ENCODE measurements at places on chromosomes 1 and 21.

- DNase-seq = peak; percentile 29
Observed at GRCh38 chr1:93744299-93744988, 62.8 kb upstream of the BCAR3 start.

DNA sequence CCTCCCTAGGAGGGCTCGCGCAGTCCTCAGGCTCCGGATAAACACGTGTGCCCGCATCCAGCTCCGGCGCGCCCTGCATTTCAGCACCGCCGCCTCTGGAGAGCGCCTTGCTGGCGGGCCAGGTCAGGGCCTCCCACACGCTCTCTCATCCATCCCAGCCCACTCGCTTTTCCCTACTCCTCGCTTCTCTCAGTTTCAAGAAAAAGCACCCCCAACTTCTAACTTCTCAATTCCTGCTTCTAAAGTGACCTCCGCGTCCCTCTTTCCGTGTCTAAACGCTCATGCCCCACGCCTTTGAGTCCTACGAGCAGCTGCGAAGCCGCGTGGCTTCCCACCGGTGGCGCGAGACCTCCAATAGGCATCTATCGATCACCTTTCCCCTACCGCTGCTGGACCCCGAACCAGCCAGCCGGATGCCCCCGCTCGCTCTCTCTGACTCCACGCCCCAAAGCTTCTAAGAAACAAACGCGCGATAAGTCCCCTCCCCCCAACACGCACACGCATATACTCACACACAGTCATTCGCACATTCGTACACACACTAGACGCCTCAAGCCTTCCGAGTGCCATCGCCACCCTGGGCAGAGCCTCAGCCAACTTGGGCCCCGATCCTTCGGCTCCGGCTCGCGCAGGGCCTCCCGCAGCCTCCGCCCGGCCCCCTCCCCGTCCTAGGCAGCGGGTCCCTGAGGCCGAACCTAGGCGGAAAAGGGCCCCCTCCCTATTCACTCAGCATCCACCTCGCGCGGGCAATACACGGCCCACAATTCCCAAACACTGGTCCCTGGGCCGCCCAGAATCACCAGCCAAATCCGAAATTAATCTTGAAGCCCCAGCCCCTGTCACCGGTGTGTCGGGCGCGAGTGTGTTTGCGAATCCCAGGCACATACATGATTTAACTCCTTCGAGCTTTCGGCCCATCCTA is 1.1 kb downstream of the NMNAT2 start:
- peak; percentile 40 for DNase-seq

- DNase-seq = no peak
Observed at GRCh38 chr1:115355069-115355468, 17.0 kb upstream of the NGF start.

- DNase-seq = no peak
Observed at GRCh38 chr1:36869054-36869453, 165.3 kb downstream of the GRIK3 start.

GRCh38 chr1:233097546-233097945 is 147.1 kb downstream of the NTPCR start:
- no peak for DNase-seq

DNA sequence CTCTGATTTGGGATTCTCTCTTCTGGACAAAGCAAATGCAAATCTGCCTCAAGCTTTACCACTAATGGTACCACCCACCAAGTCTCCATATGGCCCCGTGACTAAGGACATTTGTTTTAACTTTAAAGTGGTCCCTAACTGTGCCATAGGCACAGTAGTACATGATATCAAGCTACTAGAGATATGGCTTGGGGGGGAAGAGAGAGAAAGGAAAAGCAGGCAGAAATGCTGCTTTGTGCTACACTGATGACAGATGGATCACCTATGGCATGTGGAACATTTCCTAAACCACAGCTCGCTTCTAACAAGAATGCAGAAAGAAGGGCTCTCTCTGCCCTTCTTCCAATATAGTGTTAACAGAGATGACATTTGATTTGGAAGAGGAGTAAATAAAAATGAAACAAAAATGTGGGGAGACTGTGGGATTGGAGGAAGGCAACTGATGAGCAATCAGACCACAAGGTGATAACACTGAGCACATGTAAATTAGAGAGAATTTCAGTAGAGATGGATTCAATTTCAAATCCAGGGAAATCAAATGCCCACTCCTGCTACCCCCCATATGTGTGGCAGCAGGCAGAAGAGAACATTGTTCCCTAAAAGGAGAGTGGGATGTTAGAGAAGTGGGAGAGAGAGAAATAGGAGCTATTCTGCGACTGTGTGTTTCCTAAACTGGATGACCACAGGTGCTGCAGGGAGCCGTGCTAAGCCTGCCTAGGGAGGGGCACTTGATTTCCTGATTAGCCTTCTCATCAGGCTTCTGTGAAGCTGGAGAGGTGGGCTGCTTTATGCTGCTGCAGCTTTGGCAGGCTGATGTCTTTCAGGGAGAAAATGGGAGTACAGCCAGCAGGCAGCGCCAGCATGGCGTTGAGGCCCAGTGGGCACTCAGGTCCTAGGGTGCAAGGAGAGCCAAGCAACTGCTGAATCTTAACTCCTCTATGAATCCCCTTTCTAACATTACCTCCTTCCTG is 75.3 kb downstream of the ZNF648 start:
- DNase-seq = no peak

- DNase-seq = no peak
Observed at GRCh38 chr1:29516063-29516820, 279.9 kb downstream of the PTPRU start.

DNA sequence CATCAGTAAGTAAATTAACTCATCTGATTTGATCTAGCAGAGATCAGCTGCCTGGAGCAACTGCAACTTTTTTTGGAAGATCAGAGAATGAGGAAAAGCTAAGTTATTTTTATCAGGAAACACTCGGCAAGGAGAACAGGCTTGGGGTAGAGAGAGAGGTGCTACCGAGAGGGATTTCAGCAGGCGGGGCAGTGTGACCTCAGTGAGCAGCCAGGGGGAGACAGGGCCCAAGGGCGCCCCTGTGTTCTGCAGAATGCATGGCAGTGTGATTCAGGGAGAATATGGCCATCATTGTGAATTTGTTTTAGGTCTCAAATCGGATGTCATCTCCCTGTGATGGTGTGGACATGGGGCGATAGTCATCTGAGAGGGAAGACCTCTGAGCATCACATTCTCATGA is 484.1 kb upstream of the VAMP3 start:
- DNase-seq = peak; percentile 2

GRCh38 chr1:178528228-178528952 is 15.5 kb downstream of the TEX35 start:
- no peak for DNase-seq

DNA sequence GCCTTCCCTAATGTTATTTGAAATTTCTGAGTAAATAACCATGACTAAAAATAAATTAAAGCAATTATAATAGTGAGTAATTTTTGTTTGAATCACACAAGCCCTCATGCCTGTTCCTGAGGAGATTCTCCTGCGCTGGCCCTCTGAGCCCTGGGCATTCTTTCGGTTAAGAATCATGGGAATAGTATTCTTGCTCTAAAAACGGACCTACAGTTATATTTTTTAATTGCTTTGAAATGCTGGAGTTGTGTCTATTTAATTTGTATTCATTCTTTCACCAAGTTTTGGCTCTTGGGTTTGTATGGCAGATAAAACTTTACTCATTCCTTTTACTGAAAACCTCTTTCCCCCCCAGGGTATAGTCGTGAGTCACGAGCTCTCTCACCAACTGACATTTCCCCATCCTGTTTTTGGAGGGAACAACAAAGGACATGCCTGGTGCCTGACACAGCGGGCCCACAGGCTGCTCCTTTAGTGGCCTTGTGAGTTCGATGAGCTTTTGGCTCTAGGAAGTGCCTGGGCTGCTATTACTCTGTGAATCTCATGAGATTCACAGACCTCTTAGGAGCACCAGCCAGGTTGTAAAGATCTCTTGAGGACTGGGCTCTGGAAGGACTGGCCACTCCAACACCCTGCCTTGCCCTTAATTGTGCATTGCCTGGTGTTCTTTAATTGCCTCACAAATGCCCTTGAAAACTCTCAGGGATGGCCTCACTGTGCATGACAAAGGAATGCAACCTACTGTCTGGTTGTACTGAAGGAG is 58.6 kb downstream of the DDR2 start:
- DNase-seq = no peak

DNA sequence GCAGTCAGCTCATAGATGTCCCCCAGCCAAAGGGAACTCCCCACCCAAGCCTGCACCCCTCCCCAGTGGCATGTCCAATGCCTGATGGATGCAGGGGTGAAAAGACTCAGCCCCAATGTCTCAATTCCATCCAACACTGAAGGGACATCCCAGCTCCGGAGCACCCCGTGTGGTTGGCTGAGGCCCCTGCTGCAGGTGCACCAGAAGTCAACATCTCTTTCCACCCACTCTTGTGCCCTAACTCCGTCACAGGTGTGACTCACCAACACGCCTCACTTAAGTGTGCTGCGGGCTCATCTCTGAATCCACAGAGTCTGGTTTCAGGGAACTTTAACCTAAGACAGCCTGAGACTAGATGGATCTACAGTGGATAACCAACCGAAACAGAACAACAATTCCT is 40.9 kb upstream of the ZBTB18 start:
- no peak for DNase-seq

DNA sequence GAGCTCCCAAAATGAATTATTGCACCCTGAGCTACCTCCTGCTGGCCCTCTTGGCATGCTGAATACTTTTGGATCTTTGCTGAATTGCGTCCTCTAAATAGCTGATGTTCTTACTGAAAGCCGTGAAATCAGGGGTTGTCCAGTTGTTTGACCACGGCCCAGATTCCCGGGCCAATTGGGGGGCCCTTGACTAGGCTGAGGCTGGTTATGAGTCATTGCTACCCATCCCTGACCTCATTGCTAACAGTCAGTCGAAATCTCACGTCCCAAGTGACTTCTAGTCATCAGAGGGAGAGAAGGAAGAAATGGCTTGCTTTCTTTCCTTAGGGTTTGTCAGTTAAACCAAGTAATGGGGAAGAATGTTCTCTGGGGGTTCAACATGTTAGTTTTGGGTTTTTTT is 37.4 kb downstream of the SMYD2 start:
- no peak for DNase-seq

DNA sequence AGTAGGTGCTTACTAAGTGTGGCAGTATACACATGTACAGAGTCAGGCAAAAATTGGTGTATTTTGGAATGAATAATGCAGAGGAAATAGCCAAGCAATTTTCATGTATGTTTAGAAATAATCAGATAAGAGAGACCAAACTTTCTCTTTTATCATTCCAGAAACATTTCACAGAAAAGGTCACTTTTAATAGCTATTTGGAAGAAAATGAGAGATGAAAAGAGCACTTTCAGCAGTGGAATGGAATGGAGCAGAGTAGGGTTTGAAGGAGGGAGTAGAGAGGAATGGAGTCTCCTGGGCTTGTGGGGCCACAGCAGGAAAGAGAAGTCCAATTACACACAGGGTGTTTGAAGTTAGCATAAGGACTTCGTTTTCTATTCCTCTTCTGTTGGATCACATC is 48.8 kb upstream of the GJA5 start:
- DNase-seq = no peak

DNA sequence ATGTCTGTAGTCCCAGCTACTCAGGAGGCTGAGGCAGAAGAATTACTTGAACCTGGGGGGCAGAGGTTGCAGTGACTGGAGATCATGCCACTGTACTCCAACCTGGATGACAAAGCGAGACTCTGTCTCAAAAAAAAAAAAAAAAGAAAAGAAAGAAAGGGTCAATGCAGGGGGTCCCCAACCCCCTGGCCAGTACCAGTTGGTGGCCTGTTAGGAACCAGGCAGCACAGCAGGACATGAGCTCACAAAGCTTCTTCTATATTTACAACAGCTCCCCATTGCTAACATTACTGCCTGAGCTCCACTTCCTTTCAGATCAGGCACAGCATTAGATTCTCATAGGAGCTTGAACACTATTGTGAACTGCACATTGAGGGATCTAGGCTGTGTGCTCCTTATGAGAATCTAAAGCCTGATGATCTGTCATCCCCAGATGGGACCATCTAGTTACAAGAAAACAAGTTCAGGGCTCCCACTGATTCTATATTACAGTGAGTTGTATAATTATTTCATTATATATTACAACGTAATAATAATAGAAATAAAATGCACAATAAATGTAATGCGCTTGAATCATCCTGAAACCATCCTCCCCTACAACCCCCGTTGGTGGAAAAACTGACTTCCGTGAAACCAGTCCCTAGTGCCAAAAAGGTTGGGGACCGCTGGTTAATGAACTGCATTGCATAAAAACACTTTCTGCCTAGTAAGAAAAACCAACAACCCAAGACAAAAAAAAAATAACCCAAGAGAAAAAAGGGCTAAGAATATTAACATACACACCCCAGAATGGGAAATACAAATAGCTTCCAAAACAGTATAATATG is 2.8 kb downstream of the ZBTB8OS start:
- no peak for DNase-seq

DNA sequence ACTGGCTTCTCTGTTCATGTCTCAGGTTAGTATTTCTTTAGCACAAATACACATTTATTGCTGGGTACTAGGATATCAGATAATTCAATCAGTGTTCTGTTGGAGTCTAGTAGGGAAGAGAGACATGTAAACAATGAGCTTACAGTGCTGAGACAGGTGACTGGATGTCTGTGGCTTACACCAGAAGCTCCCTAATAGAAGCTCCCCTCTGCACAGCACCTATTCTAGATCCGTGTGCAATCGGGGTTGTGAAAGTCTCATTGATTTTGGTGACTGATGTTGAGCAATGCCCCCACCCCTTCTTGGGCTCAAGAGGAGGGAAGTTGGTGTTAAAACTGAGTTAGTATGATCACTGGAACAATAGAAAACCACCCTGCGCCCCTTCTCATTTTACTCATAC is 279.2 kb downstream of the RPS6KC1 start:
- DNase-seq = no peak

GRCh38 chr1:231397886-231398671 is 24.0 kb downstream of the EGLN1 start:
- no peak for DNase-seq

DNA sequence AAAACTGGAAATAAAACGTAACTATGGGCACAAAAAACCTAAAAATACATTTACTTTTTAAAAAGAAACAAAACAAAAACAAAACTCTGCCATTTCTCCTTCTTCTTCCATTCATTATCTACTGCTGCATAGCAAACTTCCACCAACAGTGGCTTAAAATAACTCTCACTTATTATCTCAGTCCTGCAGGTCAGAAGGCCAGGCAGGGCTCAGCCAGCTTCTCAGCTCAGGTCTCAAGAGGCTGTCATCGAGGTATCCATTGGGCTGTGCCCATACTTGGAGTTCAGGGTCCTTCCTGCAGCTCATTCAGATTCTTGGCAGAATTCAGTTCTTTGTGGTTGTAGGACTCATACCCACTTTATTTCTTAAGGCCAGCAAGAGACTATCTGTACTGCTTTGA is 352.7 kb upstream of the PLD5 start:
- DNase-seq = no peak

- DNase-seq = no peak
Observed at GRCh38 chr21:38691631-38692030, 114.1 kb upstream of the ETS2 start.

DNA sequence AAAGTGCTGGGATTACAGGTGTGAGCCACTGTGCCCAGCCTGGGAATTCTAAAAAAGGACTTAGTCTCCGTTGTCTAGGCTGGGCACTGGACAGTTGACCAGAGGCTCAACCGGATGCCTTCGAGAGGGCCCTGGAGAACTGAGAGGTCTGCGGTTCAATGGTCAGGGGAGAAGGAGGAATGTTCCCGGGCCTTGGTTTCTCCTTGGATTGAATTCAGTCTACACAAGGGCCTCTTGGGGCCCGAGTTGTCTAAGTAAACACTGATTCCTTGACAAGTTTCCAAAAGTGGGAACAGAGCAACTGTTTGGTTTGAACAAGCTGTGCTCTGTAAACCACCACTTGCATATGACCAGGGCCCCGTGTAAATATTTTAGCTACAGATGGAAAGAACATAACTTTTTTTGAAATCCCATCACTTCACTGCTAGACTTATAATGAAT is 29.1 kb upstream of the CAPZB start:
- no peak for DNase-seq

- DNase-seq = no peak
Observed at GRCh38 chr21:45401916-45402900, 2.8 kb upstream of the COL18A1 start.

Measured in GM10248 (cell line).